ENCODE measurements at places on chromosomes 4 and X.
A peak's percentile ranks its signal among the peaks of the same experiment; 100 is the strongest.

DNA sequence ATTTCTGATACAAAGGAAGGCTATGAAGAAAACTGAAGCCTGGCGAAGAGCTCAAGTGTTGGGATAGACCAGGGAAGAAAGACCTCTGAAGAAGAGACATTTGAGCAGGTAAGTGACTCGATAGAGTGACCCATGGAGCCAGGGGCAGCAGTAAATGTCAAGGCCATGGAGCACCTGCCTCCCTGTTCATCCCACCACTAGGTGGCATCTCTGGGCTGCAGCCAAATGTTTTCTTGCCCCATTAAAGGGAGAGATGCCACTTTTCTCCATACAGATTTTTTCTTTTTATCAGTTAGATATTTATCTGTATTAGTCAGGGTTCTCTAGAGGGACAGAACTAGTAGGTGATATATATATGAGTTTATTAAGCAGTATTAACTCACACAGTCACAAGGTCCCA is 4.9 kb upstream of the ZNF81 start:
- no peak for DNase-seq

DNA sequence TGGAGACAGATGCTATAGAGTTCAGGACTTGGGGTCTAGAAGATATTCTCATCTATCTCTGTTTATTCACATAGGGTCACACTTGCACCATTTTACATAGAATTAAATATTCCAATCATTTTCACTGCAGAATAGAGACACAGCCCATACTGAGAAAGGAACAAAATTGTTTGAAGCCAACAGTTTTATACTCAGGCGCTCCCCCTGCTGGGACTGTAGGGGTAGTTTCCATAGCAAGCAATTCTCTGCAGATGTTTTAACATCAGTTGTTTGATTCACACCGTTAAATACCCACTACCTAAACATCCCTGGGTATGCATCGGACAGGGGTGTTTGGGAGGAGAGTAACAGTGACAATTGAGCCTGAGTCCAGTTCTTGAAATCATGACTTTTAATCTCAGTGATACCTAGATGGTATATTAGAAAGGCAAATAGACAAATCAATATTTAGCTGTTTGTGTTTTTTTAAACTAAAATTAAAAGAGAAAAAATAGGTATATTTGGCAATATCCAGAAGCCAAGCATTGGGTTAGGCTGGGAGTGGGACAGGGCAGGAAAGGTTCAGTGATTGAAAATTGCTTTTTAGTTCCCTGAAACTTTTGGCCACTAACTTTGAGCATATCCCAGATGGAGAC is 33.8 kb downstream of the LONRF3 start:
- DNase-seq: no peak

DNA sequence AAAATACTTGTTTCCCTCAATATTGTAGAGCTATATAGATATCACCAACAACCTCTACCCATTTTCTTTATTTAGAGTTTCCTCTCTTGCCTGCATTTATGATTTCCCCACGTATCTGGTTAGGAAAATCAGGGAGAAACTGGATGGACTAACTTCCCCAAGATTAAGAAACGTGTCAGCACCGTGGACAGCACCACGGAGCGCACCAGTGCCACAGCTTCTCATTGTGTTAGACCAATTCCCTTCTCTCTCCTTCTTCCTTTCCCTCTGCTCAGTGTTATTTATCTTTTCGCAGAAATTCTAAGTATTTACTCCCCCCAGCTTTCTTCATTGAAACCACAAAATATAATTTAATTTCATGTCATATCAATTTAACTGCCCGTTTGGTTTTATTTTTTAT is 568.6 kb upstream of the BOD1L1 start:
- no peak for DNase-seq

- DNase-seq: no peak
Observed at GRCh38 chrX:124362761-124363160, 16.4 kb downstream of the SH2D1A start.

- DNase-seq: no peak
Observed at GRCh38 chr4:96603641-96604040, 763.7 kb downstream of the PDHA2 start.

DNA sequence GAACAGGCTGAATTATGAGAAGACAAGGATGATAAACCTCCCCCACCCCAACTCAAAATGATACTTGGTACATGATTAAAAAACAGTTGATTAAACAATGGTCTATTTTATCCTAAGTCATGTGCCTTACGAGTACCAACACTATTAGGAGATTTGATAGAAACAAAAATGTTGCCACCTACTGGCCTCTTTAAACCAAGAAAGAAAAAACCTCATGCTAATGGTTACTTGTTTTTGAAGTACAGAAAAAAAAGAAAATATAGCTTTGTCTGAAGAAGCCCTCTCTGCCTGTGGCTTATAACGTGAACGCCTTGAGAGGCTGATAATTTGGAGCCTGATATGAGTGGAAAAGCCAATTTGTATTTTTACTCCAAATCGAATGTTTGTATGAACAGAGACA is 538.2 kb downstream of the DMD start:
- DNase-seq: no peak

DNA sequence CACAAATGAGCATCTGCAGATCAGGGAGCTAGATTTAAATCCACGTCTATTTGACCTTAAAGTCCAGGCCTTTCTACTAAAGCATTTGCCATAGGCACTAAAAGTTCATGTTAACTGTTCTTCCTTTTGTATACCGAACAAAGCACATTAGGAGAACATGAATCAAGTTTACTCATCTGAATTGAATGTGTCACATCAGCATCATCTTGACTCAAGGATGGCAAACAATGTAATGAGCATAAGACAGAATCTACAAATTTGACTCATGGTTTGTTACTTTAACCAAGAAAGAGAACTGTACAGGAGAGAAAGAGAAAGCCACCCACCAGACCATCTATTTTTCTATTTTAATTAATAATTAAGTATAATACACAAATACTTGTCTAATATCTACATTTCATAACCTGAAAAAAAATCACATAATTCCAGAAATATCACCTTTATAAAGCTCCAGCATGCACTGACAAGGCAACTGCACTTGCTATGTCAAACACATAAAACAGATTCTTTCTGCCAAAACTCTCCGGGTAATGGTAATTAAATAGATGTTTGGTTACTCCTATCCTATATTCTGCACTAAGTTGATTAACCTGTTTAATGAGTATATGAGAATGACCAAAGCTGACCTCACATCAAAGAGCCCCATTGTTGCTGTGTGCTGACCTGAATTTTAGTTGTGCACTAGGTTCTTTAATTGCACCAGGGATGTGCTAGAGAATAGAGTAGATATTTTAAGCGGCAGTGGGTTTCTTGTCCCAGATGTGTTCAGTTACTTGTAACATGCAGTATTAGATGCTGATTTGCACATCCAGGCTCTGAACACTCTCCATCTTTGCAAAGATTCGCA is 42.5 kb upstream of the LEF1 start:
- DNase-seq: no peak

- no peak for DNase-seq
Observed at GRCh38 chr4:168152837-168153500, 60.6 kb downstream of the ANXA10 start.

DNA sequence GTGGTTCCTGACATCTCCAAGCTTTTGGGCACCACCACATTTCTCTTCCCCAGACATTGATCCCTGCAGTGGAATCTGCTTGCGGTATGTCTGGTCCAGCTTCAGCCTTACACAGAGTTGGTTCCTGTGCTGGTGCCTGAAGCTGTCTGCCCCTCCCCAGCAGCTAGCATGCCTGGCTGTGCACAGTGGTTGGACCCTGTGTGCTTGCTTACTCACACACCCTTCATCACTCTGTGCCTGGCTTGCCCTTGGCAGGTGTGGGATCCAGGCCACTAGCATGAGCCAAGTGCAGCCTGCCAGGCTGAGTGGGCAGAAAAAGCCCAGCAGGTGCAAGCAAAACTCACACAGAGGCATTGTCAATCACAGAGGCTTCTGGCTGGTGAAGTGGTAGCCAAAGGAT is 473.8 kb downstream of the ACTRT1 start:
- DNase-seq: no peak

DNA sequence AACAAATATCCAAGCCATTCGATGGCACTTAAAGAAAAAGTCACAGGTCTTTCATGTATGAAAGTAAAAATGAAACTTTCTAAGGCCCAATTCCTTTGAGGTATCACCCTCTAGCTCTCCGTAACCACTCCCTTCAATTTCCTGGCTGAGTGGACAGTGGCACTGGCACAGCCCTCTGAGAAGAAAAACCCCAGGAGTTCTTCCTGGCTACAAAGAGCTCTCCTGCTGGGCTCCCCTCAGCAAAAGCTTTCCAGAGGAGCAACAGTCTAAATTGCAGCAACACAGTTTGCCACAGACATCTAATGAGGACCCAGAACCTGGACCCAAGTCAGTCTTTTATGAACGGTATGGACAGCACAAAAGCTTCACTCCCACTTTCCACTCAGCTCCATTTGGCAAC is 71.8 kb downstream of the FUNDC1 start:
- no peak for DNase-seq

- no peak for DNase-seq
Observed at GRCh38 chr4:102723511-102723910, 37.3 kb downstream of the MANBA start.

- no peak for DNase-seq
Observed at GRCh38 chrX:78687586-78687985, 28.5 kb upstream of the RTL3 start.

DNA sequence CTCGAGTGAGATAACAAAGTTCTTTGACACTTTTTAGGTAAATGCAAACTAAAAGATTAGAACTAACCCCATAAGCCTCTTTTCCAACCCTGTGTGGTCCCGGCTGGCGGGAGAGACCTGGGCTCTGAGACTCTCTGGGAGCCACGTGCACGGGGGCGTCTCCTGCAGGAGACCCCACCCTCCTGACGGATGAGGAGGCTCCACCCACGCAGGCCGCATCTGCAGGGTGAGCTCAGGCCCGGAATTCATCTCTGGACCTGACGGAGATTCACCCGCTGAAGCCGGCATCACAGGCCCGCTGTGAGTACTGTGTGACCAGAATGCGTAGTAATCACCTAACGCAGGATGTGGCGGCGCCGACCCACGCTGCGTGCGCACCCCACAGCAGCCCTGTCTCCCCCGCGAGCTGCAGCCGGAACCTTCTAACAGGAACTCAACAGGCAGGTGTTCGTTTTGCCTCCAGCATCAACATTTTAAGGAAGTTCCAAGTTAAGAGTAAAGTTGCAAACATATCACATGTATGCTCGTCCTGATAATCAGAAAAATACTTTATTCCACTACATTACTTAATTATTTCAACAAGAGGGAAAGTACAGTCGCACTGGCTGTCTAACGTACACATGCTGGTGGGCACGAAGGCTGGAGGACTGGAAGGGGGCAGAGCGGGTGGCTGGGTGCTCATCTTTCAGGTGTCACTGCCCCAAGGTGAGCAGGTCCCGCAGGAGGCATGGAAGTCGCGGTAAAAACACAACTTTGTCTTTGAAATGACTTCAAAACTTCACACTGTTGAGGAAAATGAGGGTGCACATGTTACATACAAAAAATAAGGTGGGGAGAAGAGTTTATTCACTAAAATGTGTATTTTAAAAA is 44.5 kb downstream of the FGFRL1 start:
- no peak for DNase-seq

GRCh38 chr4:143336781-143337599 is at the start of gene GAB1:
Gene GAB1 (plus strand): TSS chr4:143336876. CDS start chr4:143337189, 313 bp downstream.
- DNase-seq: peak; percentile 25

DNA sequence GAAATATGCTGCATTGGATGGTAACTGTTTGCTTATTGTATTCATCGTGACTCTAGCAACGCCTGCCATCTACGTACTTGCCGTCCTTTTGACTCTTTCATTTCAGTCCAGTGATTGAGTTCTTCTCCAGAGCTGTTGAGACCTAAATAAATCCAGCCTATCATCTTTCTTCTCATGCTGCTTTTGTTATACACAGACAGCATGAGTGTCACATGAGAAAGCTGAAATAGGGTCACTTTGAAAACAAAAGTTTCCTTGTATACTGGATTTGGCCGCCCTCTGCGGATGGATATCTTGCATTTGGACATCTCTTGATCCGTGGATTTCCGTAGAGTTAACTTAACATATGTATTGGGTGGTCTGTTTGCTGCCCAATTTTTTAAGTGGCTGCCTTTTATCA is 67.2 kb downstream of the TMPRSS11F start:
- no peak for DNase-seq

- no peak for DNase-seq
Observed at GRCh38 chr4:18113710-18114331, 92.3 kb upstream of the LCORL start.

GRCh38 chrX:53065104-53065503 is 16.5 kb downstream of the GPR173 start:
- no peak for DNase-seq

Data from skeletal muscle cell (primary cell).